ENCODE measurements at places on chromosomes 2 and 18. TPM values are rescaled to one million over a fixed set of nuclear protein-coding genes. Genes with fewer than 3 reads are reported as not detected.

LAMA1 gene
- 0.07 TPM for total RNA-seq

TFCP2L1 gene
- total RNA-seq, result 23.9 TPM

LYG2 gene
- total RNA-seq, result 0.18 TPM

PTPRN gene
- total RNA-seq, result 1.0 TPM

FAM136A gene
- total RNA-seq, result 90.2 TPM

PCARE gene
- total RNA-seq, result not detected

Measured in A549 treated with Hydrocortisone at 1 μM for 4 hours (cell line).